Hair follicular keratinocyte (primary cell): ENCODE measurements at places on chromosomes 11 and 22. TPM values are rescaled to one million over a fixed set of nuclear protein-coding genes. Genes with fewer than 3 reads are reported as not detected.

The CBL gene
- 13.4 and 17.3 TPM in 2 replicates for total RNA-seq

The TSKU gene
- total RNA-seq = 68.0 and 74.1 TPM in 2 replicates

The ESAM gene
- total RNA-seq = not detected in 2 replicates

The DSCAML1 gene
- total RNA-seq = not detected in 2 replicates

The CHRM1 gene
- total RNA-seq = not detected in 2 replicates

The WT1 gene
- total RNA-seq = not detected in 2 replicates

The OR52I2 gene
- total RNA-seq = not detected in 2 replicates

The OR8D1 gene
- total RNA-seq = not detected in 2 replicates

The SUSD2 gene
- total RNA-seq = 0.04 and 0.16 TPM in 2 replicates
